ENCODE measurements at places on chromosomes 3 and 15.

DNA sequence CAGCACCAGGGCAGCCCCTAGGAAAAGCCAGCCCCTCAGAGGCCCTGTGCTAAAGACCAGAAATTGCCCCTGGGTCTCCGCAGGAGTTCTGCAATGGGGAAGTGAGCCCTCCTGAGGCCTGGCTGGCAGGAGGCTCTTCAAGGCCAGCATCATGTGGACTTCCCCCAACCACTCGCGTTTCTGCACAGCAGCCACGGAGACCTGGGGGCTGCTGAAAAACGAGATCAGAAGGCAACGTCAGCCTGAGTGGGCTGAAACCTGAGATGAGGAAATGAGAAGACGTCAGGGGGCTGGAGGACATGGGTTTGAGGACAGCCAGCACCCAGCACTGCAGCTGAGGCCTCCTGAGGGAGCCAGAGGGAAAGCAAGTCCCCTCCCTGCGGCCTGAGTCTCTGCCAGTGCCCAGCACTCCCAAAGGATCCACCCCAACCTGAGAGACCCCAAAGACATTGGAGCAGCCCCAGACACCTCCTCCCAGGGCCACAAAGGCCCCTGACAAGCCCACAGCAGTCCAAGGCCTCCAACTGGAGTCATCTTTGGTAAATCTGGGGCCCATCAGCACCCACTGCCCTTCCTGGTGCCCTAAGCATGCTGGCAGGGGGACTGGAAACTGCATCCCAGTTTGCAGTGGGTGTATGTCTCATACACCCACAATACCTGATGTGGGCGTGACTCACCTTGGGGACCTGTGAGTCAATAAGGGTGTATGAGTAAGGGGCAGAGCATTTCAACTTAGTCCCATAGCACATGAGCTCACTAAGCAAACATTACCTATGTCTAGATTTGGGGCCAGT, 29.2 kb upstream of the CYP11A1 start:
- DNase-seq, result no peak

DNA sequence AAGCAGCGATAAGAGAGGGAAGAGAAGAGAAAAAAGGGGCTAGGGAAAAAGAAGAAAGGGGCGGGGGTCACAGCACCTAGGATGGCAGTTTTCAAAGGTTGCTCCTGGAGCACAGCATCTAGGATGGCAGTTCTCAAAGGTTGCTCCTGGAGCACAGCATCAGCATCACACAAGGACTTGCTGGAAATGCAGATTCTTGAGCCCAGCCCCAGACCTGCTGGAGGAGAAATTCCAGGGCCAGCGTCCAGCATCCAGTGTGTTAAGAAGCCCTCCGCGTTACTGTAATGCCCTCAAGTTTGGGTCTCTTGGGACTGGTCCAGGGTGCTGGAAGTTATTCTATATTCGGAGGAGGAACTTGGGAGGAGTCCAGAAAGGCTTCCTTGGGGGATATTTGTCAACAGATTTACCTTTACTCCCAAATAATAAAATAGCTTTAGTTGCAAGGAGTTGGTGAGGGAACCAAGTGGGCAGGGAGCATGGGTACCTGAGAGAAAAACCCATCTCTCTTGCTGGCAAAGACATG, 519.4 kb downstream of the SHQ1 start:
- no peak for DNase-seq

GRCh38 chr3:151382671-151383070, 1.9 kb downstream of the P2RY12 start:
- DNase-seq, result no peak

DNA sequence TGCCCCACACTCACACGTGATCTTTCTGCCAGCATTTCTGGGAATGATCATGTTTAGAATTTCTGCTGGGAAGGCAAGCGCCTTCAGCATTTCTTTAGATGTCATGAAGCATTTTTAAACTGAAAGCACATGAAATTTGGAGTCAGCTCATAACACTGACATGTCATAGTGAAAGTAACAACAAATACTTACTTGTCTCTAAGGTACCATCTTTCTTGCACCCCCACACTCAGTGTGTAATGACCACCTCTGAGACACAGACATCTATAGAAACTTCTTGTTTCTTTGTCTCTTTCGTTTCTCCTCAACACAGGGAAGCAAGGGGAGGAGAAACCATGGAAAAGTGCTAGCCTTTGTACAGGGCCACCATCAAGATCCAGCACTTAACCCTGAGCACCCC, 171.7 kb downstream of the RORA start:
- no peak for DNase-seq

GRCh38 chr15:57259568-57260040, 116.7 kb upstream of the CGNL1 start:
- peak; percentile 95 for DNase-seq

GRCh38 chr3:163914567-163914966, 1163.7 kb downstream of the SI start:
- no peak for DNase-seq

DNA sequence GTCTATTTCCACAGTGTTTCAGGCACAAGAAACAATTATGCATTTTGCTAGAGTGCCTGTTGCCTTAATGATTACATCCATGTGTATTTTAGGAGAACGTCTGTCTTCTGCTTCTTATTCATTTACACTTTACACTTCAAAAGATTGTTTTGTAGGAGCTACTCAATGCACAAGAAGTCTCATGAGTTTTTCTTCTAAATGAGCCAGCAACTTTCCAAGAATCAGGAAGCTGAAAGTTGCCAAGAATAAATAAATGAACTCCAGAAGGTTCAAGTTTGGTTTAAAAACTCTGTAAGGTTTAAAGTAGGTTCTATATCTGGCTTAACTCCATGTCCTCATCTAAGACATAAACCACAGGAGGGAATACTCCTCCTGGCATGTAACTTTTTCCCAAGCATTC, 103.8 kb upstream of the ADPGK start:
- no peak for DNase-seq

- DNase-seq, result no peak
Measured at GRCh38 chr3:35965908-35966307, 326.6 kb downstream of the ARPP21 start.

GRCh38 chr3:192275741-192276355, 451.5 kb downstream of the FGF12 start:
- no peak for DNase-seq

GRCh38 chr15:97461226-97461625, 499.3 kb upstream of the ARRDC4 start:
- no peak for DNase-seq

DNA sequence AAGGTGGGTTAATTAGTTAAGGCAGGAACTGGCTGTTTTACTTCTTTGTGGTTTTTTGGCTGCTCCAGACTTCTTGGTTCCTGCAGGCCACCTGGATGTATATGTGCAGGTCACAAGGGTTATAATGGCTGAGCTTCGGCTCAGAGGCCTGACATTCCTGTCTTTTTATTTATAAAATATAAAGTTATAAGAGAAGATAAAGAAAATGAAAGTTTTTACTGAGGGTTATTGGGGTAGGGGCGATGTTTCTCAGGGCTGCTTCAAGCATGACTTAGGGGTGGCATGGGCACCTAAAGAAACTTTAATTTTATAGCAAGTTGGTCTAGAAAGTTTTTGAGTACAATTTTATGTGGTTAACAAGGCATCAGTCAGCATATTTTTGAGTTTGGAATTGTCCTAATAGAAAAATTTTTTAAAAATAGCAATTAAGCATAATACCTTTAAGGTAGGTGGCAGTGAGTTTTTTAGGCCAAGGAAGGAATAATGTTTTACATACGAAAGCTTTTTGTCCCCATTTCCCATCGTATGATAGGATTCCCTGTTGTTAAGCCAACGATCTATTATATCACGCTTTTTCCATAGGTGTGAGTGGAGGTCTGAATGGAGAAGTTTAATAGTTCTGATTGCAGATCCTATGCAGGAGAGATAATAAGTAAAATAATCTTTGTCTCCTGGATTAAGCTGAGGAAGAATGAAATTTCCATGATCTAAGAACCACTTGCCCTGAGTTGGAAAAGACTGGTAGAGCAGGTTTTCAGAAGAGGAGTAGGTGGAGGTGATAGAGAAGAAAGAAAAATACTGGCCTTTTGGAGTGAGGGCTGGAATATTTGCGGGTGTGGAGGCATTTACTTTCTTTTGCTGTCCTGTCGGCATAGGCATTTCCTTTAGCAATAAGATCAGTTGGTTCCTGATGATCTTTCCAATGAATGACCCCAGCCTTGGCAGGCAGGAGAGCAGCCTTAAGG, 10.1 kb downstream of the STRIT1 start:
- no peak for DNase-seq

GRCh38 chr3:184582646-184583577, 21.3 kb downstream of the EPHB3 start:
- DNase-seq, result no peak

- no peak for DNase-seq
Measured at GRCh38 chr3:134149286-134149685, 101.4 kb downstream of the RYK start.

DNA sequence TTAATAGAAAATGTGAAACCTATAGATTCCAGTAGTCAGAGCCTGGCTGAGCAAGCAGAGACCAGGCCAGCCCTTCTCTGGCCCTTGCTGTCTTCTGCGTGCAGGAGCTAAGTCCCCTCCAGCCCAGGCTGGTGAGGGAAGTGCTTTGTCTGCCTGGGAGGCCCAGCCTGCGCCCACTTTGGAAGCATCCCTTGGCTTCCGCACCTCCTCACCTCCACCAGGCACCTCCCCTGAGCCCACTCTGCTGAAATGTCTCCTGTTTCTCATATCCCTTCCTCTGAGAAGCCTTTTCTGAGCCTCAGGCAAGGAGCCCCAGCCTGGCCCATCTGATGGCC, 45.3 kb downstream of the ALDH1L1 start:
- DNase-seq, result no peak

DNA sequence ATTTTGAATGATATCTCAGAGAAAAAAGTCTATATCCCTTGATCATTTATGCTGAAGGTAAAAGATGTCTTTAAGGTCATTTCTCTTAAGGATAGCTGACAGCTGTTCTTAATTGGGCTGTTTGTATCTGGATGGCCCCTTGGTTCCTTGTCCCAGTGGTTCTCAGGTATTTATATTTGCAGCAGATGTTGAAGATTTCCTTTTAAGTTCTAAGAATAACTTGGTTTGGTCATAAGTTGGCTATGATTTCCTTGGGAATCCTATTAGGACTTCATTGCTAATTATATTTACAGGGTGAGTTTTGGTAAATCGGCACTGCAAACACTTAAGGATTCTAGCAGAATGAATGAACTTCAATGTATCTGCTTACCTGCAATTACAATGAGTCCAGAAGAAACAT, 460.4 kb upstream of the SGO1 start:
- DNase-seq, result no peak

DNA sequence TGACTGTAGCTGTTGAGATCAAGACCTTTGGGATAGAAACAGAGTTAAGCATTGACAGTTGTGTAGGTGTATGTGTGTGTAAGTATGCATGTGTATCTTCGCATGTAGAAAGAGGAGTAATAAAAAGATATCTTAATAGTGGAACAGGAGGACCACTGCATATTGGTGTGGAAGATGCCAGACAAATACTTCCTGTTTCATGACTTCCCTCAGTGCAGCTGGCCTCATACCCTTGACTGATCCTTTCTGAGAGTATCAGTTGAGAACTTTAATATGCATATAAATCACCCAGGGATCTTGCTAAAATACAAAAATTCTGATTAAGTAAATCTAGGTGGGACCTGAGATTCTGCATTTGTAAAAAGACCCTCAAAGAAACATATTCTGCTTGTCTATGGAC, 8.5 kb upstream of the ZBED2 start:
- DNase-seq, result no peak

DNA sequence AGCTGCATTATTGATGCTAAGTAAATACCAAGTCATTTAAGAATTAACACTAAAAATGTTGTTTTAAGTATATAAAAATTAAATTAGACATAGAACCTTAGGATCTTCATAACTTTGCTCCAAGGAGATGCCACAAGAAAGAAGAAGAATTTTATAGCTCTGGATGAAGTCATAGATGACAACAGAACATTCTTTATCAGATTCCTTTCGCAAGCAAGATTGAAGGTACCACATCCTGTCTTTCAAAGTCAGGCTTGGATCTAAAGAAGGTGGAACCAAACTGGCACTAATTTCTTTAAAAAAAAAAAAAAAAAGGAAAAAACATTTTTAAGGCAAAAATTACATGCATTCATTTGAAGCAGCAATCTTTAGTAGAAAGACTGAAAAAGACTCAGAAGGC, 62.5 kb downstream of the POLQ start:
- DNase-seq, result no peak

Measured in NCI-H1417 treated with DMSO at 0.1 percent for 48 hours (cell line).